ENCODE measurements at places on chromosomes 13 and 19.

DNA sequence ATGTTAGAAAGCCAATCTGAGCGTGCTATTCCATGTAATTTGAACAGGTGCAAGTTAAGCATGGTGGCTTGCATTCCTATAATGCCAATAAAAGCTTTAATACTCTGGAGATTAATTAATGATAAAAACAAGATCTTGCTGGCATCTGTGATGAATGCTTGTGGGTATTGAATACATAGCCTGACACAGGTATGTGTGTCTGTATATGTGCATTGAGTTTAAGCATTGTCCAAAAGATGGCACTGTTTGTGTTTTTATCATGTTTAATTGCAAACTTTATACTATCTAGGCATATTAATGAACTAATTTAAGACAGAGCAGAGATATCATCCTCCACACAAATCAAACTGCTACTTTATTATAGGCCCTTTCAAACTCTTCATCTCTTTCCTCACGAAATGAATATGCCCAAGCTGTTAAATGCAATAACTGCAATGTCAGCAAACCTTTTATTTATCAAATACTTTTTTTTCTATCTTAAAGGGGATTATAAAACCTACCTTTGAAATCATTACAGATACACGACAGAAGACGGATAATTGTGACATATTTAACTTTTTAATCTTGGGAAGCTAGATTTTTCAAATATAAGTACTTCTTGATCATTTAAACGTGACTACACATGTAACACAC lies 86.5 kb downstream of the TNFSF11 start:
- DNase-seq: no peak

DNA sequence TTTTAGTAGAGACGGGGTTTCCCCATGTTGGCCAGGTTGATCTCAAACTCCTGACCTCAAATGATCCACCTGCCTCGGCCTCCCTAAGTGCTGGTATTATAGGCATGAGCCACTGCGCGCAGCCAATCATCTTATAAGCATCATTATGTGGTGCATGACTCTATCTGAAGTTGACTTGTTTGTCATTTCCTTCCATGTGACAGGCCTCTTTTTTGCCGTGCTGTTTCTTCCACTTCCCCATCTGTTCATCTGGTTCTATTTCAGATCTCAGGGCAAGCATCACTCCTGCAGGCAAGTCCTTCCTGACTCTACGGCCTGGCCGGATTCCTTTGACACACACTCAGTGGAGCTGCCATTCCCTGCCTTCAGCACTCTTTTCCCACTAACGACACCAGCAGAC lies 15.2 kb downstream of the COL5A3 start:
- DNase-seq: no peak

DNA sequence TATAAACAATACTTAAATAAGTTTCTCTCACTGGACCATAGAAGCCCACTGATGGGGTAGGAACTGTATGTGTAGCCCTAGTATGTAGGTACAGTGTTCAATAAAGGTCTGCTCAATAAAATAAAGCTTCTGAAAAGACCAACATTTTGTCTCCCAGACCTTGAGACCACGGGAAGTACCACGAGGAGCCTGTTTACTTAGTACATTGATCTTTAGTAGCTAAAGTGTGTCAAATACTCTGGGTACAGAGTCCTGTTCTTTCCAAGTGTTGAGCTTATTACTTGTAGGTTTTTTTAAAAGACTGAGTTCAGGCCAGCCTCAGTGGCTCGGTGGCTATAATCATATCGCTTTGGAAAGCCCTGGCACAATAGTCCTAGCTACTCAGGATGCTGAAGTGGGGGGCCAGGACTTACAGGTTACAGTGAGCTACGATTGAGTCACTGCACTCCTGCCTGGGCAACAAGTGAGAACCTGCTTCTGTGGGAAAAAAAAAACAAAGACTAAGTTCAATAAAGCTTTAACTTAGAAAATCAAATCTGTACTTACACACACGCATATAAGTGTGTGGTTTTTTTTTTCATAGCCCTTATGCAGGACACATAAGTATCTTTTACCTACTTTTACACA lies 3.4 kb downstream of the MTRF1 start:
- no peak for DNase-seq

GRCh38 chr13:106374631-106375030 lies 160.8 kb downstream of the EFNB2 start:
- no peak for DNase-seq

GRCh38 chr19:32343550-32344262 lies 1.7 kb upstream of the ZNF507 start:
- no peak for DNase-seq

DNA sequence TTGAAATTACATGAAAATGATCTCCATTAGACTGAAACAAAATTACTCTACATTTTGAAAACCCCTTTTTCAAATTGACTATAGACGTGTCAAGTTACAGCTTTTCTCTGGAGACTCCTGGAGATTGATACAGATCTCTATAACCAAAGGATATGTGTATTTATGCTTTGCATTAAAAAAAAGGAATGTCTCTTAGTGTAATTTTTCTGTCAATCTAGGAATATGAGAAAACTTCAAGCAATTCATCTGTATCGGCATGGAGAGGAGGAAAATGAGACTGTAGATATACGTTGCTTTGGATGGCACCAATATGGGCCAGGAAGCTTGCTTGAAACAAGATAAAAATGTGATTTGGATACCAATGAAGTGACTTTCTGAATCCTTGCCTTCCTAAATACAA lies 286.6 kb downstream of the PCDH9 start:
- no peak for DNase-seq

DNA sequence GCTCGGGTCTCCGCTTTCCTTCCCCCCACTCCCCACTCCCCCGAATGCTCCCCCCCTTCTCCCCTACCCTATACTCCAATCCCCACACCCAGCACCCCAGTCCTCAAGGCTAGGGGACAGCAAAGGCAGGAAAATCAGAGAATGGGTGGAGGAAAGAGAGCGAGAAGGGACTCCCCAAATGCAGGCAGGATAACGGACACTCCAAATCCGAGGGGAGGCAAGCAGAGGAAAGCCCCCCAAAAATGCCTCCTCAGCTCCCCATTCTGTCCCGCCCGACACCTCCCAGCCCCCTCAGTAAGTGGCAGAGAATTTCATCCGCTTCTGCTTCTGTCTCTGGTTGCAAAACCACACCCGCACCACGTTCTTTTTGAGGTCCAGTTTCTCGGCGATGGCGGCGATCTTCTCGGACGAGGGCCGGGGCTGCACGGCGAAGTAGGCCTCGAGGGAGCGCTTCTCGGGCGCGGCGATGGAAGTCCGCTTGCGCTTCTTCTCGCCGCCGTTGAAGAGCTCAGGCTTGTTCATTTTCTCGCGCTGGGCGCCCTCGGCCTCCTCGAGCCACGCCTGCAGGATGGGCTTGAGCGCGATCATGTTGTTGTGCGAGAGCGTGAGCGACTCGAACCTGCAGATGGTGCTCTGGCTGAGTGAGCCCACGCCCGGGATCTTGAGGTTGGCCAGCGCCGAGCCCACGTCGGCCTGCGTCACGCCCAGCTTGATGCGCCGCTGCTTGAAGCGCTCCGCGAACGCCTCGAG lies 2.1 kb downstream of the POU4F1 start:
- no peak for DNase-seq

GRCh38 chr19:21022996-21023395 lies 2.5 kb downstream of the ZNF430 start:
- DNase-seq: peak; percentile 48

DNA sequence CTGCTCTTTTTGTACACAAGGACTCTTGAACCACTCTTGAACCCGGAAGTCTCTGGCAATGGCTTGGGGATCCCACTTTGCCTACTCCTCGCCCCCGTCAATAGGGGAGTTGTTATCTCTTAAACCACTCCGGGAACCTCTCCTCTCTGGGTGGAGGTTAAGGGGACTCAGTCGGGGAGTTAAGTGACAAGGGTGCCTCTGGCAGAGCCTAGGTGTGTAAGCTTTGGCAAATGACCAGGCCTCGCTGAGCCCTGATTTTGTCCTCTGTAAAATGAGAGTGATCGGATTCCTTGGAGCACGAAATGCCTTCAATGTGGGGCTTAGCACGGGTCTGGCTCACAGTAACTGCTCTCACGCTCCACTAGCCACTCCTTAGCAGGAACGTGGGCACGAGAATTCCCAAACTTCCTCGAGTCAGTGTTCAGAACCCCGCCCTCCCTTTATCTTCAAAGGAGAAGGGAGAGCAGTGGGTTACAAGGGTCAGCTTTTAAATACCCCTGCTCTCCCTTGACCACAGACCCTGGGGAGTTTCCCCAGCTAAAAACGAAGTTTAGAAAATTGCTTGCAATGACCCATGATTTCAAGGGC lies 193.3 kb downstream of the KATNAL1 start:
- no peak for DNase-seq

GRCh38 chr19:53466726-53467484 lies 628 bp upstream of the ZNF813 start:
- DNase-seq: no peak

Measured in HFFc6 (cell line).